ENCODE measurements at places on chromosomes 6 and 20. TPM values are rescaled to one million over a fixed set of nuclear protein-coding genes. Genes with fewer than 3 reads are reported as not detected.

Gene NQO2
- 64.9 TPM for total RNA-seq

Gene GTF3C6
- total RNA-seq: 83.2 TPM

Gene TSHZ2
- total RNA-seq: not detected

Gene CRISP3
- total RNA-seq: not detected

Gene COL11A2
- 0.90 TPM for total RNA-seq

Gene PKIB
- total RNA-seq: 1.0 TPM

Gene MCHR2
- not detected for total RNA-seq

Gene MAP1LC3A
- total RNA-seq: 33.0 TPM

Gene UCKL1
- total RNA-seq: 29.5 TPM

Gene RNF144B
- 0.14 TPM for total RNA-seq

Gene RHAG
- 0.10 TPM for total RNA-seq

Gene GRM4
- 0.05 TPM for total RNA-seq

Gene PRSS16
- 2.7 TPM for total RNA-seq

Gene PFDN4
- total RNA-seq: 65.0 TPM

Gene STX11
- total RNA-seq: 1.8 TPM

Gene ZBTB12
- 4.2 TPM for total RNA-seq

Gene PSMB8
- total RNA-seq: 19.1 TPM

Gene METTL24
- not detected for total RNA-seq

Gene NMBR
- total RNA-seq: not detected

Gene FOXS1
- total RNA-seq: 0.46 TPM

Gene PPP1R3G
- total RNA-seq: 1.6 TPM

Gene DAAM2
- not detected for total RNA-seq

Gene PTCRA
- not detected for total RNA-seq

Gene PGC
- total RNA-seq: not detected

Gene APMAP
- total RNA-seq: 166 TPM

Gene NKAPL
- total RNA-seq: not detected

Gene DUSP15
- total RNA-seq: 0.95 TPM

Gene LAMA2
- 0.73 TPM for total RNA-seq

Gene GRM1
- total RNA-seq: 0.07 TPM

Gene RALGAPB
- 14.2 TPM for total RNA-seq

Gene DEFB116
- total RNA-seq: not detected

Gene RIMS4
- 1.4 TPM for total RNA-seq

Gene ZBP1
- total RNA-seq: not detected

Gene COL12A1
- total RNA-seq: 5.5 TPM

Gene ZNF391
- 0.36 TPM for total RNA-seq

Gene SLC29A1
- 46.7 TPM for total RNA-seq

Gene CFAP61
- total RNA-seq: 0.92 TPM

Gene COL19A1
- not detected for total RNA-seq

Gene XKR7
- not detected for total RNA-seq

Gene HAO1
- total RNA-seq: not detected

Gene C20orf202
- not detected for total RNA-seq

Gene EDN3
- total RNA-seq: 0.30 TPM

Gene DPPA5
- total RNA-seq: not detected

Gene HCRTR2
- not detected for total RNA-seq

Gene L3MBTL3
- total RNA-seq: 3.6 TPM

Gene FAM229B
- total RNA-seq: 8.7 TPM

Gene PRR18
- total RNA-seq: not detected

Gene MYLK2
- 0.84 TPM for total RNA-seq

Gene HTR1E
- total RNA-seq: not detected

Gene RIPOR3
- total RNA-seq: 0.06 TPM

All from A549 treated with RU486 at 1 μM for 4 hours (cell line).